GM23338 (cell line): ENCODE measurements at places on chromosomes 6 and 20. TPM values are rescaled to one million over a fixed set of nuclear protein-coding genes. Genes with fewer than 3 reads are reported as not detected.

- no peak for DNase-seq
- H3K4me1 ChIP-seq: no peaks in the 10 kb centered on the region
- H3K27me3 ChIP-seq: no peaks in the 10 kb centered on the region
Observed at GRCh38 chr6:115902436-115902835, 158.3 kb downstream of the FRK start.

- H3K4me1 ChIP-seq: peaks cover 12% of the 10 kb centered on the region; the same call in 1 of the 2 replicates
- no peak overlapping the region for H3K27ac ChIP-seq
- H3K27me3 ChIP-seq: peaks cover 47% of the 10 kb centered on the region
- H3K36me3 ChIP-seq: no peaks in the 10 kb centered on the region; the same call in 1 of the 2 replicates
- peak; percentile 51 for DNase-seq
Observed at GRCh38 chr6:32852844-32853540, 512 bp downstream of the TAP1 start.

WFDC8 gene
- not detected in 2 replicates for total RNA-seq

MLN gene
- not detected in 2 replicates for total RNA-seq

- DNase-seq: no peak
- H3K27ac ChIP-seq: no peak overlapping the region
- no peaks in the 10 kb centered on the region for H3K27me3 ChIP-seq
Observed at GRCh38 chr6:138596591-138596990, 97.3 kb upstream of the NHSL1 start.

DNA sequence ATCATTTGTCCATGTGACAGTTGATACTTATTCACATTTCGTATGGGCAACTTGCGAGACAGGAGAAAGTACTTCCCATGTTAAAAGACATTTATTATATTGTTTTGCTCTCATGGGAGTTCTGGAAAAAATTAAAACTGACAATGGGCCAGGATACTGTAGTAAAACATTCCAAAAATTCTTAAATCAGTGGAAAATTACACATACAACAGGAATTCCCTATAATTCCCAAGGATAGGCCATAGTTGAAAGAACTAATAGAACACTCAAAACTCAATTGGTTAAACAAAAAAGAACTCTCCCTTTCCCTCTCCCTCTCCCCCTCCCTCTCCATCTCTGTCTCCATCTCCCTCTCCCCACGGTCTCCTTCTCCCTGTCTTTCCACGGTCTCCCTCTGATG lies 19.4 kb upstream of the EIF2S2 start:
- H3K4me3 ChIP-seq: no peak overlapping the region
- H3K36me3 ChIP-seq: no peaks in the 10 kb centered on the region
- no peaks in the 10 kb centered on the region for H3K4me1 ChIP-seq
- no peak overlapping the region for H3K27ac ChIP-seq

CDH26 gene
- total RNA-seq: 2.0 and 2.8 TPM in 2 replicates

VIP gene
- not detected in 2 replicates for total RNA-seq

TNFRSF6B gene
- total RNA-seq: 0.28 and 3.8 TPM in 2 replicates

DNAH8 gene
- not detected in 2 replicates for total RNA-seq

GRCh38 chr20:49447946-49448809 lies 34.3 kb downstream of the KCNB1 start:
- no peak for DNase-seq
- no peak overlapping the region for H3K4me3 ChIP-seq
- H3K27ac ChIP-seq: no peak overlapping the region
- H3K27me3 ChIP-seq: no peaks in the 10 kb centered on the region

GRCh38 chr6:29747688-29748250 lies 24.5 kb downstream of the HLA-F start:
- H3K4me3 ChIP-seq: peak overlapping the region; percentile 69
- H3K27ac ChIP-seq: no peak overlapping the region
- peak; percentile 20 for DNase-seq
- H3K36me3 ChIP-seq: no peaks in the 10 kb centered on the region
- peaks cover 59% of the 10 kb centered on the region for H3K27me3 ChIP-seq

CGA gene
- not detected in 2 replicates for total RNA-seq

BTN1A1 gene
- 0.38 and 0.50 TPM in 2 replicates for total RNA-seq

GRCh38 chr6:40915165-40915564 lies 123.9 kb downstream of the UNC5CL start:
- H3K36me3 ChIP-seq: no peaks in the 10 kb centered on the region
- H3K27ac ChIP-seq: no peak overlapping the region
- H3K4me1 ChIP-seq: peaks cover 27% of the 10 kb centered on the region

GRCh38 chr20:44733341-44734069 lies 12.2 kb upstream of the KCNK15 start:
- H3K27me3 ChIP-seq: no peaks in the 10 kb centered on the region
- peaks cover 13% of the 10 kb centered on the region; the same call in 1 of the 2 replicates for H3K4me1 ChIP-seq
- no peaks in the 10 kb centered on the region for H3K36me3 ChIP-seq
- H3K4me3 ChIP-seq: no peak overlapping the region
- peak; percentile 88 for DNase-seq
- H3K27ac ChIP-seq: no peak overlapping the region

IMPG1 gene
- not detected in 2 replicates for total RNA-seq

- no peaks in the 10 kb centered on the region; the same call in 1 of the 2 replicates for H3K36me3 ChIP-seq
- H3K4me3 ChIP-seq: no peak overlapping the region
- H3K4me1 ChIP-seq: peaks cover 11% of the 10 kb centered on the region
- H3K27ac ChIP-seq: no peak overlapping the region
Observed at GRCh38 chr6:52522151-52522626, 54.7 kb downstream of the TRAM2 start.

DNA sequence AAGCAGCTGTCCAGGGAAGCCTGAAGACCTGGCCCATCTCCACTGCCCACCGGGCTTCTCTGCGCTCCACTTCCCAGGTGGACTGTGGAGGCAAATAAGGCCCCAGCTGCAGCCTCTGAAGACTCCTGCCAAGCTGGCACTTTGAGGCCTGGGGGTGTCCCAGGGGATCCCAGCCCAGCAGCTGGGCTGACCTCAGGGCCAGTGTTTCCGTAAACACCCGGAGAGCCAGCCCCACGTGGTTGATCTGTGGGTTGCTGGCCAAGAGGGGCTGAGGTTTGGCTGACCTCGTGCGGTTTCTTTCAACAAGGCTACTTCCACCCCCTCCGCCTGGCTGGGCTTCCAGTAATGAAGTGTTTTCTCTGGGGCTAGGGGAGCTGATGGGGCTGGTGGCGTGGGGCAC lies 12.4 kb upstream of the CCN5 start:
- no peak overlapping the region for H3K4me3 ChIP-seq
- peaks cover 15% of the 10 kb centered on the region for H3K4me1 ChIP-seq
- no peak overlapping the region for H3K27ac ChIP-seq
- DNase-seq: no peak
- no peaks in the 10 kb centered on the region for H3K27me3 ChIP-seq

DNA sequence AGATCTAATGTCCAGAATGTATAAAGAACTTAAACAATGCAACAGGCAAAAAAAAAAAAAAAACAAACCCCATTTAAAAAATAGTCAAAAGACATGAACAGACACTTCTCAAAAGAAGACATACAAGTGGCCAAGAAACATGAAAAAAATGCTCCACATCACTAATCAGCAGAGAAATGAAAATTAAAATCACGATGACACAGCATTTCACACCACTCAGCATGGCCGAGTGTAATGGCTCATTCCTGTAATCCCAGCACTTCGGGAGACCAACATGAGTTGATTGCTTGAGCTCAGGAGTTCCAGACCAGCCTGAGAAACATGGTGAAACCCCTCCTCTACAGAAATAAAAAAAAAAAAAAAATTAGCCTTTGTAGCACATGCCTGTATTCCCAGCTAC lies 701.4 kb upstream of the NRSN1 start:
- H3K27me3 ChIP-seq: no peaks in the 10 kb centered on the region
- no peak overlapping the region for H3K27ac ChIP-seq
- no peaks in the 10 kb centered on the region; the same call in 1 of the 2 replicates for H3K4me1 ChIP-seq
- H3K36me3 ChIP-seq: no peaks in the 10 kb centered on the region
- H3K4me3 ChIP-seq: no peak overlapping the region

DNA sequence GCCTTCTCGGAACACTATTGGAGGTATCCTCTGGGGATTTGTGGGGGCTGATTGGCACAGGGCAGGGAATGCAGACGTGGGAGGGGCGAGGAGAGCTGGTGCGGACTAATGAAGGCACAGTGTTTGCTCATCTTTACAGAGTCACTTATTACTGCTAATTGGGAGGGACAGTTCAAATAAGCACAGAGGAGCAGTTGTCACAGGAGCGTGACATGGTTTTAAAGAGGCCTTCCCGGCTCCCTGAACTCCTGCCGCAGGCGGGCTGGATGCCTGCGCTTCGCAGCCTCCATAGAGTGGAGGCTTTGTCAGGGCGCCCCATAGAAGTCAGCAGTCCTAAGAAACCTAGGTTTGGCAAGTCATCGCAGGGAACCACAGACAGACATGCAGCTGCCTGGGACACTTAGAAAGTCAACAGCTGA lies 149.6 kb downstream of the LINC00237 start:
- no peak overlapping the region for H3K4me3 ChIP-seq
- DNase-seq: no peak
- no peaks in the 10 kb centered on the region for H3K4me1 ChIP-seq
- H3K36me3 ChIP-seq: no peaks in the 10 kb centered on the region
- H3K27me3 ChIP-seq: no peaks in the 10 kb centered on the region

DNA sequence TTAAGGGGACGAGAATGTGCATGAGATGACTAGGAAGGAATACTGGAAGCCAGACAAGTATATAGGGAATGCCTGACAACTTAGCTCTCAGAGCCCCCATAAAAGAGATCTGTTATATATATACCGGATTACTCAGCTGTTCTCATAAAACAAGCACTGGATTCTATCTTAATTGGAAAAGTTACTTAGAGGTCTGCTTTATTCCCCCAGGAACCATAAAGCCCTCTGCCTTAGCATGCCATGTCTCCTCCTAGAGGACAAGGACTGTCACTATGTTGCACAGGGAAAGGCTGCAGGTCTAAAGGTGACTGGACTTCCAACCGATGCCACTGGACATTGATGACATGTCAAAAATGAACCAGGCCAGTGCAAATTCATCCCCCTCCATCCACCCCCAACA lies 6.4 kb downstream of the EXOC2 start:
- no peaks in the 10 kb centered on the region for H3K27me3 ChIP-seq
- DNase-seq: peak; percentile 53
- H3K27ac ChIP-seq: peak overlapping the region; percentile 96

- H3K27me3 ChIP-seq: no peaks in the 10 kb centered on the region
- H3K4me1 ChIP-seq: peaks cover 63% of the 10 kb centered on the region
- peak overlapping the region; percentile 70 for H3K4me3 ChIP-seq
- peak overlapping the region; percentile 88 for H3K27ac ChIP-seq
- H3K36me3 ChIP-seq: no peaks in the 10 kb centered on the region
- peak; percentile 68 for DNase-seq
Observed at GRCh38 chr6:31821301-31822035, 6.1 kb upstream of the HSPA1B start.

ATP6V1G2 gene
- total RNA-seq: 1.6 and 2.4 TPM in 2 replicates

DNA sequence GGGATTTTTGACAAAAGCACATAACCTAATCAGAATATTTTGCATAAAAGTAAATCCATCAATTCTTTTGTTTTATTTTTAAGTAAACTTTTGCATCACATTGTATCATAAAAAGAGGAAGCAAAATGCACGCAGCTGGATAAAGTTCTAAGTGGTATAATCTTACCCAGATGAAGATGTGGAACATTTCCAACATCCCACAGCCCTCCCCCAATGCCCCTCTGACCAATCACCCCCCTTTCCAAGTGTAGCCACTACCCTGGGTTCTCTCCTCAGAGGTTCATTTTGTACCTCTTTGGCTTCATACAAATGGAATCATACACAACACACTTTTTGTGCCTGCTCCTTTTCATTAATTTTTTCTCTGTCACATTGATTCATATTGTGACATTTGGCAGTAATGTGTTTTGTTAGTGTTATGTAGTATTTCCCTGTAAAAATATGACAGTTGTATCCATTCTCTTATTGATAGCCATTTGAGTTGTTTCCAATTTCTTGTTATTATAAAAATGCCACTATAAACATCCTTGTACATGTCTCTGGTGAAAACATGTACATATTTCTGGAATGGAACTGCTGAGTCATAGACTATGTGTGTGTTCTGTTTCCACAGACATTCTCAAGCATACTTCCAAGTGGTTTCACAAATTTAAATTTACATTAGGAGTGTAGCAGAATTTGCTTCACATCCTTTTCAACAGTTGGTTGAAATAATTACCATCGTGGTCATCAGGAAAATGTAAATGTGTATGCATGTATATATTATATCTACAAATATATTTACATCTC lies 92.9 kb upstream of the SYNDIG1 start:
- H3K36me3 ChIP-seq: no peaks in the 10 kb centered on the region
- no peaks in the 10 kb centered on the region for H3K27me3 ChIP-seq
- no peaks in the 10 kb centered on the region for H3K4me1 ChIP-seq
- no peak for DNase-seq
- H3K4me3 ChIP-seq: no peak overlapping the region

CALHM4 gene
- not detected in 2 replicates for total RNA-seq

KHDC1L gene
- total RNA-seq: not detected in 2 replicates

FAM162B gene
- total RNA-seq: 5.9 and 6.3 TPM in 2 replicates

DNA sequence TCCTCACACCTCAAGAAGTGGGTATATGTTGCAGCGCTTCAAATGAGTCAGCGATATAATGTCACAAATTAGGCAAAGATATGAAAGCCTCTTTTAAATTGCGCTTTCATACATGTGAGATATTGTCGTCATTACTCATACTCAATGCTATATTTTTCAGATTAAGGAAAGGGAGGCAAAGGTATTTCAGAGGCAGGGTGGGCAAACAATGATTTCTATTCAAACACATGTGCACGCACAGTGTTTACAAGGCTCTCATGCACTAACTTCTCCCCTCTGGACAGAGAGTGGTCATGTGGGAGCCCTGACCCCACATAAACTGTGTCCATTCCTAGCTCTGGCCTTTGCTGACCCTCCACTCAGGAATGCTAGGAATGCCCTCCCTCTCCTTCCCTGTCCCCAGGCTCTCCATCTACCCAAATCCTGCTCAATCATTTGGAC lies 112.1 kb upstream of the TMEM170B start:
- H3K27ac ChIP-seq: no peak overlapping the region
- H3K27me3 ChIP-seq: no peaks in the 10 kb centered on the region
- DNase-seq: peak; percentile 42
- H3K4me3 ChIP-seq: no peak overlapping the region

C6orf52 gene
- 0.47 TPM in 1 of 2 replicates, not detected in the other for total RNA-seq

GRCh38 chr6:113461153-113461932 lies 395.8 kb upstream of the MARCKS start:
- H3K27me3 ChIP-seq: no peaks in the 10 kb centered on the region
- H3K36me3 ChIP-seq: no peaks in the 10 kb centered on the region
- no peak overlapping the region for H3K4me3 ChIP-seq
- peak; percentile 35 for DNase-seq

GJA1 gene
- 587 and 609 TPM in 2 replicates for total RNA-seq

DNA sequence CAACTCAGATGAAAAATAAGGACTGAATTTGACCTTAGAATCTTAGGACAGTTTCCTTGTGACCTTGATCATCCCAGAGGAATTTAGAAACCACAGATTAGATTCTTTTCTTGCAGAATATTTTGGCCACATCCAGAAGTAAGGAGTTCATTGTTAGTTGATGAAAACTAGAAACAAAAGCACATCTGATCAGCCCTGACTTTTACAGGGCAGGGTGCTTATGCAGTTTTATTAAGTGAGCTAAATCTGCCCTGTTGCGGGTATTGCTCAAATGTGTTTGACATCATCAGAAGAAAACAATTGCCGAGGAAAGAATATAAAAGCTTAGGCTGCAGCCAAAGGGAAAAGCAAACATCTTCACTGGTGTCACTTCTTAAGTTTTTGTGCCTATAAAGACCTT lies 100.8 kb downstream of the MTFR2 start:
- no peak overlapping the region for H3K27ac ChIP-seq
- H3K4me1 ChIP-seq: no peaks in the 10 kb centered on the region
- no peaks in the 10 kb centered on the region for H3K36me3 ChIP-seq

- H3K36me3 ChIP-seq: no peaks in the 10 kb centered on the region
- no peaks in the 10 kb centered on the region for H3K4me1 ChIP-seq
- no peaks in the 10 kb centered on the region for H3K27me3 ChIP-seq
- H3K4me3 ChIP-seq: no peak overlapping the region
- no peak for DNase-seq
Observed at GRCh38 chr6:34352305-34352937, 40.0 kb downstream of the NUDT3 start.

TFAP2C gene
- total RNA-seq: 9.4 and 11.9 TPM in 2 replicates
